ENCODE measurements at places on chromosomes 5 and 9.
A peak's percentile ranks its signal among the peaks of the same experiment; 100 is the strongest.

DNA sequence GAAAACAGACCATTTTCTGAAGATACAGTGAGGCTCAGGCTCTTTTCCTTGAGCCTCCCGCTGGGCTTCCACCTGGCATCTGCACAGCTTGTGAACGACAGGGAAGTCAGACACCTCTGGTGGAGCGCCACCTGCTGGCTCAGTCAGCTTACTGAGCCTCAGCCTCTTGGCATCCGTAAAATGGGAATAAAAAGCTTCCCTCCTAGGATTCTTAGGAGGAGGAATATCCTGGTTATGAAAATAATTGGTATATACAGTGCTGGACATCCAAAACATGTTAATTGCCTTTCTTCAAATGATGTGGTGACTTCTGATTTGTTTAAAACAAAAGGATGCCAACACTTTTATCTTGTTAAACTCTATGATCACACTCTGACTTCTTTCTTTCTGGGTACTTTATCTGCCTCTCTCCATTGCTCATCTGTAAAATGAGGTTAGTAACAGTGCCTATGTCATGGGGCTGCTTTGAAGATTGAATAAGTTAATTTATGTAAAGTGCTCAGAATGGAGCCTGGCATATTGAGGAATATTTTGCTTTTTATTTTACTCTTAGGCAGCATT, 67.5 kb downstream of the MAMDC2 start:
- DNase-seq, result peak; percentile 10

DNA sequence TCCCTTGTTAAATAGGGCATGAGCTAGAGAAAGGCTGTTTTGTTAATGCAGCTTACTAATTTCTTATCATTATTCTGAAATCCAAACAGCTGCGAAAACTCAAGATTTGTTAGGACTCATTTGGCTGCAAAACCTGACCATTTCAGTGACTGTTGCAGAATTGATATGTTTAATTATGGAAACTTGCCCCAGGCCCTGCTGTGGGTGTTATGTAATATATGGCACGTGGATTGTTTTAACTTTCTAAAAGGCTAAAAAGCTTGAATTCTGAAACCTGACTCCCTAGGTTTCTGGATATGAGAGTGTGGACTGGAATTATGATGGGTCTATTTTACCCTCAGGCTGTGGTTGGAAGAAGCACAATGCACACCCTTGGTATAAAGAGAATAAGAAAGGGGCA, 4.4 kb downstream of the IL9 start:
- no peak for DNase-seq

- no peak for DNase-seq
Observed at GRCh38 chr9:1050125-1050895, at the start of gene DMRT2. TSS of gene DMRT2 (plus strand) at chr9:1050357. CDS start at chr9:1051614, 1,257 bp downstream.

DNA sequence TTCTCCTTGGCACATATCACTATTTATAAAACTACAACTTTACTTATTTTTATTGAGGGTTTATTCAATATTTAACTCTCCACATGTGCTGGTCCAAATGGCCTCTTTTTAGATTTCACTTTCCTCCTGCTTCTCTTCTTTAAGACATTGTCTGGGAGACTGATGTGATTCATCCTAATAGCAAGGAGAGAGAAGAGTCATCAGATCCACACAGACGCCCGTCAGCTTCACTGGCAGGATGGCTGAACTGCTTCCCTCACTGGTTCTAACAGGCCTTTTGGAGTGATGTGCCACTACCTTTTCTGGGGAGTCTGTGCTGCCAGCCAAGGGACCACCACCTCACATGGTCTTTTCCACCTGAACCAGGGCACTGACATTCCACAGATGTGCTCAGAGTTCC, 16.5 kb upstream of the ROR2 start:
- no peak for DNase-seq

DNA sequence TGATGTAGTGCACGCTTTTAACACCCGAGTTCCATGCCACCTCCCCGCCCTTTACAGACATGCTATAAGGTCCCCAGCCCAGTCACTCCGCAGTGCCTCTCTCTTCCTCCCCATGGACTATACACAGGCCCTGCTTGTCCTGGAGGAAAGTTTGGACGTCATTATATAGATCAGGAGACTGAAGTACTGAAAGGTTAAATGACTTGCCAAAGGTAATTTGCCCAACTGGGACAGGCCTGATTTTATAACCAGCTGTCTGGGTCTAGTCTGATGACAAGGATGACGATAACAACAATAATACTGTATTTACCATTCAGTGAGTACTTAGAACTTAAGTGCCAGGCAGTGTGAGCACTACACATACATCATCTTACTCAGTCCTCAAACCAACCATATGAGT, 33.1 kb downstream of the LVRN start:
- no peak for DNase-seq

- no peak for DNase-seq
Observed at GRCh38 chr9:112700085-112700484, 17.8 kb downstream of the INIP start.

- DNase-seq, result no peak
Observed at GRCh38 chr5:103271570-103272289, 13.2 kb downstream of the MACIR start.

GRCh38 chr9:124008694-124009530, 2.7 kb upstream of the LHX2 start:
- DNase-seq, result no peak

GRCh38 chr9:98881836-98882568, 61.7 kb upstream of the COL15A1 start:
- no peak for DNase-seq

- DNase-seq, result no peak
Observed at GRCh38 chr5:136230176-136230575, 37.2 kb upstream of the SMIM32 start.

DNA sequence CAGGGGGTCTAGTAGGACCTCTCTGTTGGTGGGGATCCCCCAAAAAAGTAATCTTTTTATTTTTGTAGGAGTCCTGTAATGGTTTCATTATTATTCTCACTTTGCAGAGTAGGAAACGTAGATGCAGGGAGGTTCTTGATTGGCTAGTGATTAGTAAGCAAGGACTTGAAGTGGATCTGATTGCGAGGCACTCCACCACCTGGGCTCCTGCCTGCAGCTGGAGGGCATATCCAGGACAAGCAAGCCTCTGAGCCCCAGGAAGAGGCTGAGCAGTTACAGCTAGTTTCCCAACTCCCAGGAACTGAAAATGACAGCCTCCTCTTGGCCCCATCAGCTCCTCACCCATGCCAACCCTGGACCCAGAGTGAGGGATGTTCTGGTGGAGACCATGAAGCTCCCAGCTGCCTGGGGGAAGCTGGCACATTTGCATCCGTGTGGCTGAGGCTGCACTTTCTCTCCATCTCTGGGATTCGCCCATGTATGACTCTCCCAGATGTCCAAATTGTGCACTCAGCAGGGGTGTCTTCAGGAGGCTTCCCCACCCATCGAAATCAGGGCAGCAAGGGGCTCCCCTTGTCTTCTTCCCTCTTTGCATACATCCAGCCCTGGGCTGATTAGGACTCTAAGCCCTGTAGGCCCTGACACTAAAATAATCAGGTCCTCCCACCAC, 10.2 kb downstream of the KCNIP1 start:
- no peak for DNase-seq

DNA sequence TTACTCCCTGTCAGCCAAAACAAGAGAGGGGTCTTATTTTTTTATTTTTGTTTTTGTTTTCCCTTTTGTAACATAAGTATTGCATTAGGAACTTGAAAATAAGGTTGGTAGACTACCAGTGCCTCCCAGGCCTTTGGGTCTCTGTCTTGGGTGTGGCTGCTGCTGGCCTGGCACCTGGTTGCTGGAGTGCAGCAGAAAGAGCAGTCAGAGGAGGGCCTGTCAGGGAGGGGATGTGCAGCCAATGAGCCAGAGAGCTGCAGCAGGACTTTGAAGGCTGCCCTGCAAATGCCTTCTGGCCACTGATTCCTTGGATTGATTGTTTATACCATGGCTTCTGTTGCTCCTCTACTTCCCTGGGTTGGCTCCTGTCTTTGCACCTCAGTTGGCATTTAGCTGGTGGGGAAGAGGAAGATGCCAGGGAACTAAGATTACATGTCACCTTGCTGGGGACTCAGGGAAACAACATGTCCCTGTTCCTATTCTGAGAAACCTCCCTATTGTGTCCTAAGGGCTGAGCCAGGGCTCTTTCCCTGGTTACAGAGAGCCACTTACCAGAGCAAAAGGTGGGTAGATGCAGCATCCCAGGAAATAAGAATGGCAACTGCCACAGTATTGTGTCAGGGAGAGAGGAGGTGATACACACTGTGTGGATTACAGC, 66.6 kb downstream of the ANGPTL2 start:
- DNase-seq, result no peak

- no peak for DNase-seq
Observed at GRCh38 chr5:60352992-60353599, 346.9 kb downstream of the DEPDC1B start.

- DNase-seq, result no peak
Observed at GRCh38 chr5:151912360-151912759, 12.3 kb downstream of the GLRA1 start.

DNA sequence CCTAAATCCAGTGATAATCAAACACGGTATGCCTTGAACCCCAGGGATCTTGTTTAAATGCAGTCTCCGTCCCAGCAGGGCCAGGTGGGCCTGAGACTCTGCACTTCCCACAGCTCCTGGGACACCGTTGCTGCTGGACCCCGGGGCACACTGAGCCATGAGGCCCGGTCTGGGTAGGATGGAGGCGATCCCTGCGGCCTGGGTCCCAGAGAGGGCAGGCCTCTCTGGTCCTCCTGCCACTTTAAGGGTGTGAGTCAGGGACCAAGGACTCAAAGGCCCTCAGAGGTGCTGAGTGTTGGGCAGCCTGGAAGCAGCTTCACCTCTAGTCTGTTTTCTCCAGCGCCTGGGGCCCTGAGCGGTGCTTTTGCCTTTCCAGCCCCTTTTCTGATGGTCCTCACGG, 34.1 kb upstream of the SLC9A3 start:
- DNase-seq, result no peak

DNA sequence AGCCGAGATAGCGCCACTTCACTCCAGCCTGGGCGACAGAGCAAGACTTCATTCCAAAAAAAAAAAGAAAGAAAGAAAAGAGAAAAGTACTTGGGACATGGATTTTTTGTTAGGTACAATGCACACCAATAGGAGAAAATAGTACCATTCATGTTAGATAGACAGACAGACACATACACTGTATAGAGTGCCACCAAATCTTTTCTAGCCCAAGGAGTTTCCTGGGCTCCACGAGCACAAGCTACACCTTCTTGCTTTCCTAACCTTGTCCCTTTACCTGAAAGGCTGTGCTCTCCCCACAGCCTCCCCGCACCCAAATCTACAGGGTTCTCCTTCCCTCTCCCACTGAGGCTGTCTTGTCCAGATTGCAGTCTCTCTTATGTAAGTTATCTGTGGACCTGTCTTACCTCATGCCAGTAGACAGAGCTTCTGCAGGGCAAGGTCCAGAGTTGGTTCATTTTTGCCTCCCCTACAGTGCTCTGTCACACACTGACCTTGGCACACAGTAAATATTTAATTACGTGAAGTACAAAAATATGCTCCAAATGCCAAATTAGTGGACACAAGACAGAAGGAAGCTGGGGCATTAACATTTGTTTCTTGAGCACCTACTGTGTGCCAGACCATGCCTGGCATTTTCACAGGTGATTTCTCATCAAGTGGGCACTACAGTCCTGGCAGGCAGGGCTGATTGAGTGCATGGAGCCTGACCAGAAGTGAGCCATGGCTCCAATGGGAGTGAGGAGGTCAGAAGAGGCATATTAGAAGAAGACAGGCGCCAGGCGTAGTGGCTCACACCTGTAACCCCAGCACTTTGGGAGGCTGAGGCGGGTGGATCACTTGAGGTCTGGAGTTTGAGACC, 5.9 kb downstream of the ALAD start:
- DNase-seq, result no peak

GRCh38 chr5:17326600-17327037, 109.2 kb downstream of the BASP1 start:
- DNase-seq, result no peak

GRCh38 chr5:132283423-132284043, 10.7 kb upstream of the SLC22A4 start:
- DNase-seq, result no peak

GRCh38 chr5:177389241-177390169, 5.3 kb downstream of the SLC34A1 start:
- no peak for DNase-seq

DNA sequence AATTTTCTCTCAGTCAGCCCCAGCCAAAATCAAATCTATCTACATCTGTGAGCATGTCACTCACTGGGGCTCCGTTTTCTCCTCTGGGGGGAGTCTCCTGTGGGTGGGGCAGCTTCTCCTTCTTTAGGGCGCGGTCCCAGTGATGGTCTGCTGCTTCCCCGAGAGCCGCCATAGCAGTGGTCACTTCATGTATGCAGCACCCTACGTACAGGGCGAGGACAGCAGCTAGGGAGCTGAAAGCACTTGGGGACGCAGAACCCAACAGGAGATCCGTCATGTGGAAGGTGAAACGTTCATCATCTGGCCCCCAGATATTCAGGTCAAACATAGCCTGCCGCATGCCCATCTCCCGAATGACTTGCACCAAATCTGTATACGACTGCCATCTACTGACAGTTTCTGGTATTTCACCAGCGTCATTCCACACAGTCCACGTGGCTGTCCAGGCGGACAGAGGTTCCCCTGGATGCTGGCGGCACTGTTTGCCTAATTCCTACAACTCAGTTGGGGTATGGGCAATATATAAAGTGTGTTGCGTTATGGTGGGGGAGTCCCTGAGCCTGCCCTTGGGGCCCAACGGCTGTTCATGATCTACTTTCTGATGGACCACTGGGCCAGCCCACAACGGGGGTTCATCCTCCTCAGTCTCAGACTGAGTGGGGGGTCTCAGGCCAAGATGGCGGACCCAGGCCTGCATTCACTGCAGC, 795.0 kb downstream of the EFNA5 start:
- DNase-seq, result no peak

DNA sequence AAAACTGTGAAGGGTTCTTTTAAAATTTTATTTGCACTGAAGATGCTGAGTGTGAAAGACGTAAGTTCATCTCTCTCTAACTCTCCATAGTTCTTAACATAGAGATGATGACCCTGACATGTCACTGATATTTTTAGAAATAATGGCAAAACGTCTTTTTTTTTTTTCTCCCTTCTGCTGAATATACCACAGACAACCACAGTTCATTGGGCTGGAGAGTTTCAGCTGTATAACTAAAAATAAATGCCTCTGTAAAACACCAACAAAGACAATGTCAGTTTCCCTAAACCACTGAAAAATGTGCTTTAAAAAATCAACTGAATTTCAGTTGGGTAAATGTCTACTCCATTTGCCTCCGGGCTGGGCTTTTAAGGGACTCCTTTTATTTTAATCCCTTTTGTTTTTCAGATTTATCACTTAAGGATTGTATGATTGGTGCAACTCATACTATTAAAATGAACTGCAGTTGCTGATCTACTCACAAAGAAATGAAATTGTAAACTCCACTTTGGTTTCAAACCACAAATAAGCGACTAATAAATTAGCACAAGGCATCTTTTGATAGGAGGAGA, 830.9 kb upstream of the WWC1 start:
- no peak for DNase-seq

- no peak for DNase-seq
Observed at GRCh38 chr9:3823842-3824475, 298.2 kb upstream of the RFX3 start.

Data from stimulated activated CD4-positive, alpha-beta T cell treated with anti-CD3 and anti-CD28 coated beads, TNF-alpha, amount 100 ng/mL, for 4 hours (primary cell).